Skin of body (tissue), 3 donors: ENCODE measurements at places on chromosomes 5 and 9. TPM values are rescaled to one million over a fixed set of nuclear protein-coding genes. Genes with fewer than 3 reads are reported as not detected.

Gene CCNI2
- total RNA-seq, result 0.30 TPM

Gene ABO
- total RNA-seq, result 0.39 TPM

Gene SEMA5A
- 31.5 TPM for total RNA-seq

Gene ANKDD1B
- 1.6 TPM for total RNA-seq

Gene FGFR4
- 6.4 TPM for total RNA-seq

Gene SLC6A7
- total RNA-seq, result not detected

Gene FAM151B
- 7.6 TPM for total RNA-seq

Gene DRD1
- total RNA-seq, result 0.10 TPM

Gene UBLCP1
- 12.3 TPM for total RNA-seq
